ENCODE measurements at places on chromosomes 5 and 9. TPM values are rescaled to one million over a fixed set of nuclear protein-coding genes. Genes with fewer than 3 reads are reported as not detected.

NMUR2 gene
- total RNA-seq, result not detected

TRIO gene
- 11.5 TPM for total RNA-seq

TAS2R1 gene
- not detected for total RNA-seq

TAF11L10 gene
- total RNA-seq, result not detected

OR13C2 gene
- total RNA-seq, result not detected

RNF208 gene
- total RNA-seq, result 0.64 TPM

GPR151 gene
- total RNA-seq, result not detected

DNA sequence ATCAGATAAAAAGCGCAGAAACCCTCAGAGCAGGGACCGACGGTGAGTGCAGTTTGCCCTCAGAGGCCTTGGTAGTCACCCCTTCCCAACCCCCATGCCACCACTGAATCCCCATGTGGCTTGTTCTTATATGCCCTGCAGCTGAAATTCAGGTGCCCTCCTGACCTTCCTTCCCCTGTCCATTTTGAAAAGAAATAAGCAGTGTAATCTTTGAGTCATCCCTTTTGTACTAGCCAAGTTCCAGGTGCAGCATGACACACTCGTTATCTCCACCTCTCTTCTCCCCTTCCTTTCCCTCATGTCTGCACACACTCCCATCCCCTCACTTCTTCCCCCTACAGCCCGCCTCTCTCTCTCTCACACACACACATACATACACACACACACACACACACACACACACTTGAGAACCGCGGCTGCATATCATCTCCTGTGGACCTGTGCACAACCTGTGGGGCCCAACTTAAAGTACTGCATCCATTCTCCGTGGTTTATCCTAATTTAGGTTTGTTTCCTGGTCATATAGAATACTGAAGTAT lies 53.1 kb downstream of the SYK start:
- no peak overlapping the region for H3K27ac ChIP-seq
- no peaks in the 10 kb centered on the region for H3K27me3 ChIP-seq
- no peak overlapping the region for H3K4me3 ChIP-seq
- DNase-seq, result no peak

DNA sequence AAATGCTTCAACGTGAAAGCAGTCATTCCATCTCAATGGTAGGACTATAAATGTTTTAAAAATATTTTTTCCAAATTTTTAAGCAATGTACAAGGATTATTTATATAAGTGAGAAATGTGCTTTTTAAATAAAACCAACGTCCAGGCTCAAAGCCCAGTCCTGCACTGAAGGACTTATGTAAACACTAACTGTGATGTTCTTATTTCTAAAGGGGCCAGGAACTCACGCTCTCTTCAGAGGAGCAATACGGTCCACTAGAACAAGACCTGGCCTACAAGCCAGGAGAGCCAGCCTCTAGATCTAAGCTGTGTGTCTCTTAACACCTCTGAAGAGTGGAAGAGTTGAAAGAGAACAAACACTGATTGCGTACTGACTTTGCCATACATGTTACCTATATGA lies 12.1 kb downstream of the TTLL11 start:
- no peak overlapping the region for H3K27ac ChIP-seq
- H3K4me1 ChIP-seq, result no peaks in the 10 kb centered on the region
- H3K27me3 ChIP-seq, result no peaks in the 10 kb centered on the region
- no peak overlapping the region for H3K4me3 ChIP-seq

DNA sequence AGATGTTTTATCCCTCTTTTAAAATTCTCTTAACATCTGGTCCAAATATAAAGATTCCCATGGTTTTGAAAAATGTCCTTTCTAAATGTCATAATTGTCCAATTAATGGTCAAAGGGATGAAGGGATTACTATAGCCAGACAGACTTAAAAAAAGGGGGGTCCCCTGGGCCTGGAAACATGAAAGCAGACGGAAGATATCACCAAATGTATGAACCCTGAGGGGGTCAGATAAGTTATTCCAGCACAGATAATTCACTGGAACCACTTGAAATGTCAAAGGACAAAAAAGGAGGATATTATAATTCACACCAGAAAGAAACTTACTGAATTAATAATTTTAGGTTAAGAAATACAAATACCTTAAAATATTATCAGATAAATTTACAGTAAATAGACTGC lies 155.8 kb downstream of the SEMA5A start:
- H3K27me3 ChIP-seq, result no peaks in the 10 kb centered on the region
- no peak for DNase-seq
- H3K36me3 ChIP-seq, result no peaks in the 10 kb centered on the region

DNA sequence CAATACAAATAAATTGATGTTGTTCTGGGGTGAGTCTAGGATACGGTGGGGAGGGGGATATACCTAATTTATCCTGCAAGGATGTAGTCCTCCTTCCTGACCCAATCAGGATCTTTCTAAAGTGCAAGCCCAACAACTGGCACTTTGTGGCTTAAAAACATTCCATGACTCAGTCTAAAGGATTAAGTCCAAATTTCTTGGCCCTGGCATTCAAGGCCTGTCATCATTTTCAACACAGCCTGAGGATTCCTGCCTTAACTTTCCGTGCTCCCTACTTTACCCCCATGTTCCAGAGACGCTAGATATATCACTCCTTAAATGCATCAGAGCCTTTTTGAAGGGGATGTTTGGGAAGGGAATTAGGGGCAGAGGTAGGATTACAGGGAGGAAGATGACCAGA lies 1.0 kb downstream of the FAM221B start:
- DNase-seq, result no peak
- H3K36me3 ChIP-seq, result no peaks in the 10 kb centered on the region
- H3K27ac ChIP-seq, result no peak overlapping the region
- H3K27me3 ChIP-seq, result no peaks in the 10 kb centered on the region

- no peak overlapping the region for H3K4me3 ChIP-seq
- no peak overlapping the region for H3K27ac ChIP-seq
- H3K27me3 ChIP-seq, result no peaks in the 10 kb centered on the region
- peak; percentile 57 for DNase-seq
- H3K36me3 ChIP-seq, result peaks cover 67% of the 10 kb centered on the region
- peaks cover 3% of the 10 kb centered on the region for H3K4me1 ChIP-seq
Measured at GRCh38 chr9:130701059-130702022, 7.8 kb downstream of the EXOSC2 start.

- no peaks in the 10 kb centered on the region for H3K36me3 ChIP-seq
- no peak for DNase-seq
- H3K27me3 ChIP-seq, result no peaks in the 10 kb centered on the region
- H3K4me1 ChIP-seq, result no peaks in the 10 kb centered on the region
- H3K4me3 ChIP-seq, result no peak overlapping the region
Measured at GRCh38 chr5:100424017-100424416, 111.2 kb upstream of the FAM174A start.

- no peak for DNase-seq
- no peak overlapping the region for H3K4me3 ChIP-seq
Measured at GRCh38 chr5:14238272-14238671, 95.1 kb downstream of the TRIO start.

DNA sequence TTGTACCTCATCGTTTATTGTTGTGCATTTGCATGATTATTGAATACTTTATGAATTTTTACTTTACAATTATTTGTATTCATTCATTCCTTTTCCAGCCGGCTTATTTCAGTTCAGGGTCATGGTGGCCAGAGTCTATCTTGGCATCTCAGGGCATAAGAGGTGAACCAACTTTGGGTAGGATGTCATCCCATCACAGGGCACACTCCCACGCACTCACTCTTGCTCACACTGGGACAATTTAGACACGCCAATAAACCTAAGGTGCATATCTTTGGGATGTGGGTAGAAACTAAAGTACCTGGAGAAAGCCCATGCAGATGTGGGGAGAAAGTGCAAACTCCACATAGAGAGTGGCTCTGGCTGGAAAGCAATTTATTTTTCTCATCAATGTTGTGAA lies 158.1 kb upstream of the MAST4 start:
- no peak overlapping the region for H3K4me3 ChIP-seq
- no peak for DNase-seq
- H3K27me3 ChIP-seq, result no peaks in the 10 kb centered on the region
- no peaks in the 10 kb centered on the region for H3K4me1 ChIP-seq
- H3K36me3 ChIP-seq, result no peaks in the 10 kb centered on the region

- no peaks in the 10 kb centered on the region for H3K36me3 ChIP-seq
- H3K4me1 ChIP-seq, result no peaks in the 10 kb centered on the region
- no peak overlapping the region for H3K4me3 ChIP-seq
- no peaks in the 10 kb centered on the region for H3K27me3 ChIP-seq
- H3K27ac ChIP-seq, result no peak overlapping the region
- no peak for DNase-seq
Measured at GRCh38 chr5:103450333-103451061, 112.1 kb downstream of the NUDT12 start.

- H3K4me3 ChIP-seq, result no peak overlapping the region
- no peaks in the 10 kb centered on the region for H3K4me1 ChIP-seq
- DNase-seq, result no peak
- H3K27me3 ChIP-seq, result no peaks in the 10 kb centered on the region
- H3K27ac ChIP-seq, result no peak overlapping the region
Measured at GRCh38 chr5:103891151-103891550, 328.6 kb upstream of the NUDT12 start.

GRCh38 chr5:108432024-108432423 lies 50.1 kb upstream of the FBXL17 start:
- no peaks in the 10 kb centered on the region for H3K4me1 ChIP-seq
- H3K4me3 ChIP-seq, result no peak overlapping the region
- H3K36me3 ChIP-seq, result no peaks in the 10 kb centered on the region
- no peak overlapping the region for H3K27ac ChIP-seq

GRCh38 chr5:157549954-157550549 lies 25.5 kb downstream of the ADAM19 start:
- DNase-seq, result no peak
- H3K36me3 ChIP-seq, result no peaks in the 10 kb centered on the region
- no peaks in the 10 kb centered on the region for H3K27me3 ChIP-seq

DNA sequence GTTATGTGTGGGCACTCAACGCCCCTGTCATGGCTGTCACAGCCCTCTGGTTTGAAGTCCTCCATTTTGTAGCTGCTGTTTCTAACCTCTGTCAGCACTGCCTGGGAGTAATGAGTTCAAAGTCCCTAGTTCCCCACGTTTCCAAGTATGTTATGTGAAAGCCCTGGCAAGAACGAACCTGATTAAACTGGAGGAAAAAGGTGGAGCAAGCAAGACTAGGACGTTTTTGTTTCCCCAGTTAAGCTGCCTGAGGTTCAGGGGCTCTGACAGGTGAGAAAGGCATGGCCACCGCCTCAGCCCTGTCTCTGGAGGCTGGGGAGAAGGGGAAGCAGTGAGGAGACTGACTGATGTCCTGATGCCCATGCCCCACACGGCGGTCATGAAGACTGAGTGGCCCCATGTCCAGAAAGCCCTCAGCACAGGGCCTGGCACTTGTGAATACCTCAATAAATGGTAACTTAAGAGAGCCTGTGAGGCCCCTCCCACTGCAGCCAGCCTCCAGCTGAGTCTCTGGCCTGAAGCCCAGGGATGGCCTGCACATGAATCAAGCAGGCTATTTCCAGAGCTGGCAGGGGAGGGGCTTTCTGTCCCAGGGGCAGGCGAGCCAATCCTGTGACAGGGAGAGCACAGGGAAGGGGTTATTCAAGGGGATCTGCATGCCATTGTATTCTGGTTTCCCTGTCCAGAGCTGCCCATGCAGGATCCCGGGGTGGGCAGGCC lies 61.8 kb downstream of the PFDN1 start:
- H3K27ac ChIP-seq, result no peak overlapping the region
- H3K4me1 ChIP-seq, result peaks cover 10% of the 10 kb centered on the region
- H3K36me3 ChIP-seq, result peaks cover 7% of the 10 kb centered on the region
- no peak overlapping the region for H3K4me3 ChIP-seq
